Activated CD8-positive, alpha-beta T cell treated with anti-CD3 and anti-CD28 coated beads for 36 hours (primary cell): ENCODE measurements at places on chromosomes 1 and 21. TPM values are rescaled to one million over a fixed set of nuclear protein-coding genes. Genes with fewer than 3 reads are reported as not detected.

- H3K27me3 ChIP-seq = peaks cover 4% of the 10 kb centered on the region
- no peak overlapping the region for H3K4me3 ChIP-seq
- H3K4me1 ChIP-seq = no peaks in the 10 kb centered on the region
- DNase-seq = no peak
Measured at GRCh38 chr1:6939363-6939762, 154.1 kb downstream of the CAMTA1 start.

DNA sequence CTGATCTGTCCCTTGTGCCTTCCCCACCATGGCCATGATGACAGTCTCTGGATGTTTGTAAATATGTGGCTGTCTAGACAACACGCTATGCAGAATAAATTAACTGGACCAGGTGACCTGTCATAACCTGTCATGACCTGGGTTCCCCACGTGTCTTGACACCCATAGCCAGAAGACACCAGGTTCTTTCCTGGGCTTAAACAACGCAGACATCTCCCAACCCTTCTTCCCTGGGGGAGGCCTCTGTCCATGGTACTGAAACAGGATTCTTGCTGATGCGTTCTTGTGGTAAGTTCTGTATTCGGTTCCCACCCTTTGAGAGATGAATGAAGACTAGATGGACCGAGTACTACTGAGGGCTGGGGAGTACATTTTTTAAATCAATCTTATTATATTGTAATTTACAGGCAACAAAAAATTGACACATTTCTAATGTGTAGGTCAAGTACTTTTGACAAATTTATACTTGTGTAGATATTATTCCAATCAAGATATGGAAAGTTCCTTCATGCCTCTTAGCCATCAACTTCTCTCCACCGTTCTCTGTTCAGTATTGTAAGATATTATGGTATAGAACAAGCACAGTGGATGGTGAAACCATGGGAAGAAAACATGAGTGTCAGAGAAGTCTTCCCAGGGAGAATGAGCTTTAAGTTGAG is 738.8 kb downstream of the PTPRU start:
- H3K27ac ChIP-seq = no peak overlapping the region
- H3K4me1 ChIP-seq = peaks cover 3% of the 10 kb centered on the region
- DNase-seq = no peak
- no peaks in the 10 kb centered on the region for H3K36me3 ChIP-seq

- H3K4me3 ChIP-seq = no peak overlapping the region
- H3K36me3 ChIP-seq = no peaks in the 10 kb centered on the region
- no peak overlapping the region for H3K27ac ChIP-seq
- DNase-seq = no peak
Measured at GRCh38 chr1:84711121-84711520, 20.9 kb upstream of the SSX2IP start.

Gene AMY1C
- total RNA-seq = not detected

DNA sequence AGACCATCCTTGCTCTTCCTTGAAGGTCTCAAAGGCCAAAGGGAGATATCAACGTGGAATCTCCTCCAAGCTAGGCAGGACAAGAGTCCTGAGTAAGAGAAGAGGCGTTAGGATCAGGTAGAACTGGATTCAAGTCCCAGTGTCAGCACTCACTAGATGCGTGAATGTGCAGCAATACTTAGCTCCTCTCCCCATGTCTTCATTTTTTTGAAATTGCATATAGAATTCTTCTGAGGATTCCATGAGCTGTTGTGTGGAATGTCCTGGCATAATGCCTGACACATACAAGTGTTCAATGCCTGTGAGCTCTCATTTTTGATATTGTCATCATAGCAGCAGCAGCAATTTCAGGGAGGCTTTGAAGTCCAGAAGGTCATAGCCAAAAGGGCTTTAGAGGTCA is 333.2 kb downstream of the KCNH1 start:
- no peak overlapping the region for H3K27ac ChIP-seq
- H3K27me3 ChIP-seq = peaks cover 7% of the 10 kb centered on the region
- H3K4me1 ChIP-seq = no peaks in the 10 kb centered on the region

- H3K36me3 ChIP-seq = no peaks in the 10 kb centered on the region
- no peak overlapping the region for H3K4me3 ChIP-seq
- H3K27me3 ChIP-seq = peaks cover 6% of the 10 kb centered on the region
- H3K4me1 ChIP-seq = no peaks in the 10 kb centered on the region
Measured at GRCh38 chr1:225257081-225257480, 170.8 kb downstream of the LBR start.

DNA sequence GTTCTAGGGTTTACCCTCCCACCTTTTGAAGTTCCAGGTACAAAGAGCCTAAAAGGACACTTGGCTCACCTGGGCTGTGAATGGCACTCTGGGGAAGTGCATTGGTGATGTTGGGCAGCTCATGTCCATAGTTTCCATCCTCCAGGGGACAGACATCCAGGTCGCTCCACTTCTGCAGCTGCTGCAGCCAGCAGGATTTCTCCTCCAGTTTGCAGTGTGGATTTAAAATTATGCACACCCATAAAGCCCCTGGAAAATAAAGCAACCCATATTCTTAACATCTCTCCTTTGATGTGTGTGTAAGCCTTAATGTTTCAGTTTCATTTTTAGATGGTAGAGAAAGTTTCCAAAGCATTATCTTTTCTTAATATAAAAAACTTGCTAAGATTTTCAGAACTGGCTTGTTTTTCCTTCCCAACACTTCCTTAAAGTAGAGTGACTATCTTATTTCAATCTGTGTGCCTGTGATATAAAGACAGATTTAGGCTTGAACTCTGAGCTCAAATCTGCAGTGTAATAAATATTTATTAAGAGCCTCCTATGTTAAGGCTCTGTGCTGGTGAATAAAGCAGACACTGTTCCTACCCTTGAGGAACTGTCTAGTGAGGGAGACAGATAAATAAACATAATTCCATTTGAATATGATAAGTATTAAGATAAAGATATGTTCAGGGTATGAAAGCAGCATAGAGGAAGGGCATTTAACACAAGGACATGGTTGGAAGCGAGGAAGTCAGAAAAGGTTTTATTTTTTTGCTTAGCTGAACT is 39.1 kb downstream of the UROD start:
- H3K27ac ChIP-seq = peak overlapping the region; percentile 56
- H3K27me3 ChIP-seq = no peaks in the 10 kb centered on the region
- H3K36me3 ChIP-seq = no peaks in the 10 kb centered on the region
- peak overlapping the region; percentile 14 for H3K4me3 ChIP-seq

- no peaks in the 10 kb centered on the region for H3K27me3 ChIP-seq
- no peaks in the 10 kb centered on the region for H3K36me3 ChIP-seq
- H3K27ac ChIP-seq = no peak overlapping the region
- no peak overlapping the region for H3K4me3 ChIP-seq
- DNase-seq = no peak
Measured at GRCh38 chr1:168498956-168499687, 44.7 kb downstream of the XCL2 start.

- H3K36me3 ChIP-seq = no peaks in the 10 kb centered on the region
- H3K4me1 ChIP-seq = no peaks in the 10 kb centered on the region
- no peak overlapping the region for H3K4me3 ChIP-seq
- H3K27ac ChIP-seq = no peak overlapping the region
Measured at GRCh38 chr1:112762541-112763500, 47.7 kb upstream of the PPM1J start.

DNA sequence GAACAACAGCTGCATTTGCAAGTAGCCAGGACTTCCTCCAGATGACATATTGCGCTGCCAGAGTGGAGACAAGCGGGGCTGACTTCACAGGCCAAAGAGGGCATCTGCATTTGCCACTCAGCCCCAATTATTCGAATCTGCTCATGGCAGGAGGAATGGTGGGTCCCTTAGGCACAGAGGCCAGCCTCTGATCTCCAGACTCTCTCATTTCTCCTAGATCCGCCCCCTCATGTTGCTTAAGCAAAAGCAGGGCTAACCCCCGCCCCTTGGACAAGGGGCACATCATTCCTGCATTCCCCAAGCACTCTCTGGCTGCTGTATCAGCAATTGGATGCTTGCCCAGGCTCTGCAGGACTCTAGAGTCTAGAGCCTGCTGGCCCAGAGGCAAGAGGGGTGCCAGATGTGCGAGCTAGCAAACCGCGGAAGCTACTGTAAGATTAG is 262.4 kb downstream of the ST6GALNAC3 start:
- DNase-seq = no peak
- H3K27me3 ChIP-seq = no peaks in the 10 kb centered on the region
- H3K27ac ChIP-seq = no peak overlapping the region
- H3K4me1 ChIP-seq = peaks cover 2% of the 10 kb centered on the region

Gene TBX19
- 1.5 TPM for total RNA-seq

DNA sequence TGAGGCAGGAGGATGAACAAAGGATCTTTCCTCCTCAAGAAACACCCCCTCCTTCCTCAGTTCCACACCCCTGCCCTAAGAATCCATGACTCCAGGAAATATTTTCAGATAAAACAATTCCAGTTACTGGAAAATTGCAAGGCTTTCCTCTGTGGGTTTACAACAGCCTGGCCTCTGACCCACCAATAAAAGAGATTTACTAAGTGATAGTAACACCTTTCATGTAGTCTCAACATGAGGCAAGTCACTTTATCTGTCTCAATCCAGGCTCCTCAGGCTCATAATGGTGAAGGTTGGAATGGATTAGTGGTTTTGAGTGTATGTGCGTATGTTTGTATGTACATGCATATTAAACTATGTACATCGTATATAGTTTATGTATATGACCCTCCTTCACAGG is 71.4 kb upstream of the PPP2R5A start:
- peaks cover 6% of the 10 kb centered on the region for H3K4me1 ChIP-seq
- no peaks in the 10 kb centered on the region for H3K27me3 ChIP-seq
- H3K4me3 ChIP-seq = no peak overlapping the region

Gene SPATA21
- not detected for total RNA-seq

DNA sequence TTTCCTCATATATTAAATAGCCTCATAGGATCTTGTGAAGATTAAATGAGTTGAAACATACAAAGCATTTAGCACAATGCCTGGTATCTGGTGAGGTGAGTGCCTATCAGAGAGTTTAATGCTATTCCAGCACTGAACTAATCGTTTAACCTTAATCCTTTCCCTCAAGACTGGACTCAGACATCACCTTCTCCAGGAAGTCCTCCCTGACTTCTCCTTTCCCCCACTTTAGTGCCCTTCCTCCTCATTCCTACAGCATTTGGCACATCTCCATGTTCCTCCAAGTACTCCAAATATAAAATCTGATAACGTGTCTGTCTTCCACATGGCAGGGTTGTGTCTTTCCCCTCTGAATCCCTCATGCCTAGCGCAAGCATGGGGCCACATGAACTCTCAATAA is 59.8 kb downstream of the ZSCAN20 start:
- H3K27ac ChIP-seq = no peak overlapping the region
- H3K27me3 ChIP-seq = peaks cover 17% of the 10 kb centered on the region
- H3K4me3 ChIP-seq = no peak overlapping the region
- no peaks in the 10 kb centered on the region for H3K4me1 ChIP-seq
- no peak for DNase-seq

Gene ALG14
- 2.9 TPM for total RNA-seq

Gene GPATCH3
- 9.6 TPM for total RNA-seq

GRCh38 chr1:145908653-145909052 is 1.2 kb downstream of the ITGA10 start:
- H3K4me1 ChIP-seq = peaks cover 9% of the 10 kb centered on the region
- DNase-seq = no peak
- no peaks in the 10 kb centered on the region for H3K27me3 ChIP-seq
- H3K27ac ChIP-seq = no peak overlapping the region

- peak; percentile 85 for DNase-seq
- peaks cover 98% of the 10 kb centered on the region for H3K4me1 ChIP-seq
- peaks cover 74% of the 10 kb centered on the region for H3K36me3 ChIP-seq
Measured at GRCh38 chr1:30744060-30744756, 13.4 kb downstream of the LAPTM5 start.

- H3K36me3 ChIP-seq = peaks cover 2% of the 10 kb centered on the region
- no peak overlapping the region for H3K27ac ChIP-seq
- no peaks in the 10 kb centered on the region for H3K27me3 ChIP-seq
- H3K4me3 ChIP-seq = no peak overlapping the region
- H3K4me1 ChIP-seq = peaks cover 11% of the 10 kb centered on the region
Measured at GRCh38 chr1:109167001-109167506, 46.7 kb upstream of the SARS1 start.

DNA sequence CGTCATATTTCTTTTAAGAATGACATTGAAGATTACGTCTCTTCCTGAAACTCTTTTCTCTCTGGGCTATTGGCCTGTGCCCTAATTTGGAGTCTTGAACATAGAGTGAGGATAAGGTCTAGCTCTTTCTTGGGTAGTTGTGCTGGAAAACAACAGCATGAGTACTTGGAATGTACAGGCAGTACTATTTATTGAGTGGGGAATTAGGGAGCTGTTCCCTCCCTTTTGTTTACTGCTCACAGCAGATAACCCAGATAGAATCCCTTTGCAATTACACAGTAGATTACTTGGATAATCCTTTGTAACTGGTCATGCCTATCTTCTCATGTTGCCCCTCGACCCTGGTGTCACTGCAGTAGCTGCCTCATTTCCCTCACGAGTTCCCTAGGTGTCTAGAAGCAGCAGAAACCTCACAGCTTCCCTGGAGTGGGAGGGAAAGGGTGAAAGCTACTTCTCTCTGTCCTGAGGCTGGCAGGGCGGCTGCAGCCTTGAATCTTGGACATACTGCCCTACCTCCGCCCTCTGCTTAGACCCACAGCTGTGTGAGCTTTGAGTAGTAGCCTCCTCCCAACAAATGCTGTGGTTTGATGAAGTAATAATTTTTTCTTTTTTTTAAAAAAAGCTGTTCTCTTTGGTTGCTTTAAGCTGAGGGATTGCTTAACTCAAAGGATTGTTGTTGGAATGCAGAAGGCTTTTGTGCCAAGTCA is 70.6 kb downstream of the FGGY start:
- no peak for DNase-seq
- H3K27ac ChIP-seq = no peak overlapping the region
